ENCODE measurements at places on chromosomes 11 and 22. TPM values are rescaled to one million over a fixed set of nuclear protein-coding genes. Genes with fewer than 3 reads are reported as not detected.

DDTL gene
- 1.7 TPM for polyA plus RNA-seq

MIAT gene
- 0.93 TPM for polyA plus RNA-seq

DUSP8 gene
- polyA plus RNA-seq = 1.2 TPM

GAL3ST3 gene
- polyA plus RNA-seq = not detected

KRTAP5-7 gene
- not detected for polyA plus RNA-seq

CSTPP1 gene
- 17.5 TPM for polyA plus RNA-seq

FAM83F gene
- polyA plus RNA-seq = not detected

MPZL2 gene
- polyA plus RNA-seq = not detected

KRTAP5-1 gene
- polyA plus RNA-seq = not detected

MDK gene
- 0.60 TPM for polyA plus RNA-seq

PGA4 gene
- not detected for polyA plus RNA-seq

Measured in IgD-negative memory B cell (primary cell).